Hepatocyte (in vitro differentiated cells): ENCODE measurements at places on chromosomes 3 and 15. TPM values are rescaled to one million over a fixed set of nuclear protein-coding genes. Genes with fewer than 3 reads are reported as not detected.

INSYN1 gene
- 1.3 and 3.3 TPM in 2 replicates for total RNA-seq

SPTSSB gene
- total RNA-seq: 5.0 and 5.3 TPM in 2 replicates

MIX23 gene
- 42.0 and 57.1 TPM in 2 replicates for total RNA-seq

CLDN1 gene
- 106 and 123 TPM in 2 replicates for total RNA-seq

NMB gene
- total RNA-seq: 3.8 and 12.8 TPM in 2 replicates

DNA sequence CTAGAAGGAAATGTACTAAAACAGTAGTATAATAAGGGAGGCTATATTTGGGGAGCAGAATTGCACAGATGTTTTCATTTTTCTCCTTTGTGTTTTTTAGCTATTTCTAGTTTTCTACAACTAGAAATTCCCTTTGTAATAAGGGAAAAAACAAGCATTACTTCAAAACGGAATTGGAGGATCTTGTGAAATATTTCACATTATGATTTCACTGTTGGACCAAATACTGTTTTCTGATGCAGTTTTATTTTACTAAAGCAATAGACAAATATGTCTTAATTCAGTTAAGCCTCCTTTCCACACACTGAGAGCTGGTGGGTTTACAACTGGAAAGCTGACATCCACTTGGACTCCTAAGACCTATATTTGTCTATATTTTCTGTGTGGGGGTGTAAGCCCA is 7.3 kb downstream of the CCR1 start:
- H3K36me3 ChIP-seq: no peaks in the 10 kb centered on the region
- no peak overlapping the region for H3K4me3 ChIP-seq
- no peak for DNase-seq
- H3K27ac ChIP-seq: no peak overlapping the region
- no peaks in the 10 kb centered on the region for H3K27me3 ChIP-seq

DNA sequence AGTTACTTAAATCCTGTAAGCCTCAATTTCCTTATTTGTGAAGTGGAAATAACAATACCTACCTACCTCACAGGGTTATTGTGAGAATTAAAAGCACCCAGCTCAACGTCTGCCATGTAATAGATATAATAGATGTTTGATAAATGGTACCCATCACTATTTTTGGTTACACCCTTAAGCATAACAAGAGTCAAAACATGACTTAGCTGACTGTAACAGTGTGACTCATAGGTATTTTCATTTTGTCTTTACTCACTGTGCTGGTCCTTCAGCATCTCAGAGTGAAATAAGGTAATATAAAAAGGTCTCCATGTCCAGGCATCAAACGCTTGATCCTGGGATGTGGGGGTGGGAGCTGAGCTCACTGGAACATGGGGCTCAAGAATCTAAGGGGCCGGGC is 3.1 kb downstream of the CPLX3 start:
- no peaks in the 10 kb centered on the region for H3K4me1 ChIP-seq
- H3K27me3 ChIP-seq: peaks cover 41% of the 10 kb centered on the region
- H3K27ac ChIP-seq: no peak overlapping the region
- no peak for DNase-seq
- no peaks in the 10 kb centered on the region for H3K36me3 ChIP-seq

DNA sequence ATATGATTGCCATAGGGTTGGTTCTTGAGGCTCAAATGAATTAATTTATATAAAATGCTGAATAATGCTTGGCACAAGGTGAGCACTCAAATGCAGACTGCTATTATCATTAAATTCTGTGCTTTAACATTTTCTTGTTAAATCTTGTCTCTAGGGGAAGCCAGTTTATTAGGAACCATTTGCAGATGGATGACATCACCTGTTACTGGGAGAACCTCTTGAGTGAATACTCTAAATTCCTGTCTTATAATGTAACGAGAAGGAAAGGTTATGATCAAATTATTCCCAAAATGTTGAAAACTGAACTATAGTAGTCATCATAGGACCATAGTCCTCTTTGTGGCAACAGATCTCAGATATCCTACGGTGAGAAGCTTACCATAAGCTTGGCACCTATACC is 6.2 kb upstream of the TIMMDC1 start:
- no peak for DNase-seq
- no peaks in the 10 kb centered on the region for H3K27me3 ChIP-seq
- H3K4me3 ChIP-seq: no peak overlapping the region
- peaks cover 1% of the 10 kb centered on the region for H3K4me1 ChIP-seq

GRCh38 chr3:59386165-59386564 is 336.3 kb upstream of the CFAP20DC start:
- DNase-seq: no peak
- H3K4me1 ChIP-seq: no peaks in the 10 kb centered on the region
- H3K27me3 ChIP-seq: no peaks in the 10 kb centered on the region
- H3K27ac ChIP-seq: no peak overlapping the region
- no peaks in the 10 kb centered on the region for H3K36me3 ChIP-seq

DNA sequence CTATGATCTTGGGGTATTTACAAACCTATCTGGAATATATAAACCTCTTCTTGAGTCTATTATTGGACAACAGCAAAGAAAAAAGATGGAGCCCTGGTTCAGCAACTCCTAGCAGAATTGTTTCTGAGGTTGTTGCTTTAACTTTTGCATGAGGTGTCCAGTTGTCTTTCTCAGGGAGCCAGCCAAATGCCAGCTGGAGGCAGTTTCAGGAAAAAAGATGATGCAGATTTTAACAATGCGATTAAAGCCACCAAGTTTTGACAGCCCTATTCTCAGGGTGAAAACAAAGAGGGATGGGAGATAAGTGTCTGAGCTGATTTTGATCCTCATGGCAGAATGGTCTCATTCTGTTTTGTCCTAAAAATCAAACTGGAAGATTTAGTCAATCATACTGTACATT is 181.6 kb upstream of the RASGRP1 start:
- H3K36me3 ChIP-seq: no peaks in the 10 kb centered on the region
- H3K27me3 ChIP-seq: no peaks in the 10 kb centered on the region
- H3K27ac ChIP-seq: no peak overlapping the region
- no peak overlapping the region for H3K4me3 ChIP-seq
- H3K4me1 ChIP-seq: no peaks in the 10 kb centered on the region

DNA sequence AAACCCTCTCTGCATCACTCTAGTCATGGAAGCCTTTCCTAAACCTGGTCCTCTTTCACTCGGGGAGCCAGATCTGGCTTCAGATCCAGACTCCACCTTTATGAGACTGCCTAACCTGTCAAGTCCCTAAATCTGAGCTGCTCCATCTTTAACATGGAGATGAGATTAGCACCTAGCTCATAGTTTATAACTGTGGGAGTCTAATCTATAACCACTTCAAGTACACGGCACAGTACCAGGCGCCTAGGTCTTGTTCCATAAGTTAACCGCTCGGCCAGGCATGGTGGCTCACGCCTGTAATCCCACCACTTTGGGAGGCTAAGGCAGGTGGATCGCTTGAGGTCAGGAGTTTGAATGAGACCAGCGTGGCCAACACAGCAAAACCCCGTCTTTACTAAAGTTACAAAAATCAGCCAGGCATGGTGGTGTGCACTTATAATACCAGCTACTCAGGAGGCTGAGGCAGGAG is 30.3 kb downstream of the TPM1 start:
- no peak overlapping the region for H3K27ac ChIP-seq
- H3K27me3 ChIP-seq: no peaks in the 10 kb centered on the region
- no peak for DNase-seq
- H3K4me1 ChIP-seq: peaks cover 3% of the 10 kb centered on the region

DNA sequence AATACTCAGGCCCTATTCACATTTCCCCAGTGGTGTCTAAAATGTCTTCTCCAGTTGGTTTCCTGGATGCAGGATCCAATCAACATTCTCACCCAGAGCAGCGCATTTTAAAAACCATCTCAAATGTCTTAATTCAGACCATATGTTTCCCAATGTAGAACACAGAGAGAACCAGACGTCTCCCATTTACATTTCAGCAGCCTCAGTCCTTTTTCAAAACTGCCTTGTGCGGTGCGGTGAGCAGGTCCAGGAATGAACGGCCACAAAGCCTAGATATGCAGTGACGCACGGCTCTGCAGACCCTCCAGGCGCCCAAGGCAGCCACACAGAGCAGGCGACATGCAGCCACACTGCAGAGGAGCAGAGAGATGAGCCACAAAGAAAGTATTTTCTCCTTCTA is 66.1 kb upstream of the MEX3B start:
- H3K27ac ChIP-seq: no peak overlapping the region
- no peaks in the 10 kb centered on the region for H3K4me1 ChIP-seq
- DNase-seq: no peak
- no peaks in the 10 kb centered on the region for H3K27me3 ChIP-seq
- H3K4me3 ChIP-seq: no peak overlapping the region
- no peaks in the 10 kb centered on the region for H3K36me3 ChIP-seq
